GM23248 (cell line): ENCODE measurements at places on chromosomes 12 and 14.
A peak's percentile ranks its signal among the peaks of the same experiment; 100 is the strongest.

GRCh38 chr12:69936766-69937165, 111.7 kb downstream of the MYRFL start:
- peak; percentile 36 for DNase-seq

- DNase-seq: no peak
Observed at GRCh38 chr14:66085665-66086064, 400.5 kb upstream of the CCDC196 start.

DNA sequence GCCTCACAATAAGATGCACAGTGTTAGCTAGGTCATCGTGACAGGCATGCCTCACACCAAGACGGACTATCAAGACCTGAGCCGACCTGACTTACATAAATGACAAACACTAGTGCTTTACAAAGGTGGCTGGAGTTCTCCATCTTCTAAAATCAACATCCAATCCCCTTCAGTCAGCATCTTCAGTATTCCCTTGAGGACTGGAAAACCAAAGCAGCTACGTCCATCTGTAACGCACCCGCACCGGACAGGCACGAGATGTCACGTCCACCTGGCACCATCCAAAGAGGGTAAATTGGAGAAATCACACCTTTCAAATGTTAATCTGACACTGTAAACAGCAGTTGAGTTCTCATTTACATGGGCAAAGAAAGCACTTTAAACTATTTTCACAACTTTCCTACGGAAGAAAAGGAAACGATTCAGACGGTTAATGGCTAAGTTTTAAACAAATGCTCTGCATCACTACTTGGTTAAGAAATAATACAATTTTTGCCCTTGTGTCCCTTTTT, 130.2 kb downstream of the PRICKLE1 start:
- no peak for DNase-seq

DNA sequence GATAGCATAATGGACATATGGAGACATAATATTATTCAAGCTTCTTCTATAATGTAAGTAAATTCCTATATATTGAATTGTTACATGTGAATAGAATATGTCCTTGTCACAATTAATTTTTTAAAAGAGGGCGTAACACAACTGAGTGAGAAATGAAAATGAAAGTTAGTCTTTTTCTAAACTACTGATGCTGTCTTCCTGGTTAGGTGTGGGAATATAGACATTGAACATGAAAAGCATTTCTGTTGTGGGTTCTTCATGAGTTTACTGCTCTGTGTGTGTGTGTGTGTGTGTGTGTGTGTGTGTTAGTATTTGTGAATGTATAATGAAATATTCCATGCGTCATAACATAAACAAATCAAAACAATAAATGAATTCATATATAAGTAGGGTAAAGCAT, 40.5 kb upstream of the RTL1 start:
- no peak for DNase-seq

DNA sequence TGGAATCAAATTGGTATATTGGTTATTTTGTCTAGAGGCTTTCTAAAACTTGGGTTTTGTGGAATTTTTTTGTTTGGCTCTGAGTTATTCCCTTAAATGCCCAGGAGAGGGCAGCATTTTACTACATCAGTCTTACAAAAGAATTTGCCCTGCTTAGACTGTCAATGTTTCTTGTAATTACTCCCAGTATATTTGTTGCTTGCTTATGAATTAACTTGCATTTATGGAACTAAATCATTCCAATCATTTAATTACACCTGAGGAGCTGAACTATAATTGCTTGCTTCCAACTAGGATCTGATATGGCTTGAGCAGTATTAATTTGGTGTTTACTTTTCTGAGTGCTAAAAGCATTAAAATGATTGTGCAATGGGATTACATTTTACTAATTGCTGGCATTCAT, 48.7 kb downstream of the MIPOL1 start:
- DNase-seq: peak; percentile 69

GRCh38 chr14:104291123-104292000, 153.0 kb downstream of the KIF26A start:
- DNase-seq: no peak

- DNase-seq: peak; percentile 32
Observed at GRCh38 chr14:103699901-103700752, 15.1 kb downstream of the XRCC3 start.
